HT1080 (cell line): ENCODE measurements at places on chromosomes 1 and 21. TPM values are rescaled to one million over a fixed set of nuclear protein-coding genes. Genes with fewer than 3 reads are reported as not detected.

Gene KRTAP23-1
- not detected in 2 replicates for total RNA-seq

Gene MXRA8
- 0.11 and 0.50 TPM in 2 replicates for total RNA-seq

Gene TAS1R1
- total RNA-seq = not detected in 2 replicates

Gene RGL1
- 3.9 and 4.2 TPM in 2 replicates for total RNA-seq

Gene BATF3
- 17.4 and 23.2 TPM in 2 replicates for total RNA-seq

Gene CRYBG2
- total RNA-seq = 0.03 and 0.27 TPM in 2 replicates

Gene C2CD2
- 21.5 and 21.7 TPM in 2 replicates for total RNA-seq

Gene DCDC2B
- total RNA-seq = not detected in 2 replicates

Gene CDA
- total RNA-seq = 5.8 and 15.0 TPM in 2 replicates

Gene PLA2G2F
- not detected in 2 replicates for total RNA-seq

Gene CENPS
- 40.8 and 45.9 TPM in 2 replicates for total RNA-seq

Gene IL12RB2
- total RNA-seq = not detected in 2 replicates

Gene RNU1-1
- total RNA-seq = under 0.01 TPM in 1 of 2 replicates, not detected in the other

Gene RAB4A
- total RNA-seq = 29.6 and 51.5 TPM in 2 replicates

Gene IFI44L
- total RNA-seq = not detected in 2 replicates
